ENCODE measurements at places on chromosomes 12 and 14. TPM values are rescaled to one million over a fixed set of nuclear protein-coding genes. Genes with fewer than 3 reads are reported as not detected.

CRIP1 gene
- 32.8 TPM for total RNA-seq

MYF5 gene
- not detected for total RNA-seq

GPR135 gene
- total RNA-seq: 4.4 TPM

RNF212B gene
- not detected for total RNA-seq

PAH gene
- total RNA-seq: not detected

CFAP54 gene
- 0.48 TPM for total RNA-seq

STAB2 gene
- under 0.01 TPM for total RNA-seq

KRT75 gene
- total RNA-seq: not detected

GRCh38 chr12:79954037-79954610 is 19.2 kb upstream of the PPP1R12A start:
- no peak for DNase-seq

DNA sequence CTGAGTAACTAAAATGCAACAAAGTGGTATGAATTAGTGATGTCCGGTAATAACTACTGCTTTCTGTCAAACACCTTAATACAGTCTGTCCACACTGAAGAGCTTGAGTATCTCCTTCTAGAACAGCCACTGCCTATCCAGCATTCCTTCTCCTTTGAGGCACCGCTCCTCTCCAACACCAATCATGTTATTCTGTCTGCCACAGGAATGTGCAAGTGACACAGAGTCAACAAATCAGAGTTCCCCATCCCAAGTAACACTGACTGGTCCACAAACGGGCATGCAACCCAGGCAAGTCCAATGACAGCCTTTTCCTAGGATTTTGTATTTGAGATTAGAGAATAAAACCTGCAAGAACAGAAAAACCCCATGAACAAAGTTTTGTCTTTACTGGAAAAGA is 3.8 kb downstream of the GXYLT1 start:
- no peak for DNase-seq

- no peak for DNase-seq
Observed at GRCh38 chr12:107233551-107233950, 140.2 kb upstream of the CRY1 start.

GRCh38 chr12:96335270-96335669 is 65.0 kb downstream of the CDK17 start:
- DNase-seq: no peak

- no peak for DNase-seq
Observed at GRCh38 chr14:83909507-83909906, 1620.4 kb upstream of the FLRT2 start.

DNA sequence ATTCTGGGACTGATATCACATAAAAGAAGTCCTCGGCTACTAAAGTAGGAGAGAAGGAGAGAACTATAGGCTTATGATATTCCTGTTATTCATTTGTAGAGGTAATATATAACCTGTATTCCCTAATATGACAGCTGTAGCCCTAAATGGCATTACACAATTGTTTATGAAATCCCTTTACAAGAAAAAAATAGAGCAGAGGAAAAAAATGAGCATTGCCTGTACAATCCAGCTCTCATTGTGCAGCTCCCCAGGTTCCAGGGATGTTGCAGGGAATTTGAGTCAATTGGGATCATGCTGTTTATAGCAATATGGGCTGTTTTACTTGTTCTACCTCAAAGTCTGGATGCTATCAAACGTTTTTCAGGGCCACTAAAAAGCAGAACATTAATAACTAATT is 173.1 kb downstream of the APAF1 start:
- no peak for DNase-seq

- DNase-seq: peak; percentile 54
Observed at GRCh38 chr12:52235001-52235764, 2.1 kb downstream of the KRT7 start.

DNA sequence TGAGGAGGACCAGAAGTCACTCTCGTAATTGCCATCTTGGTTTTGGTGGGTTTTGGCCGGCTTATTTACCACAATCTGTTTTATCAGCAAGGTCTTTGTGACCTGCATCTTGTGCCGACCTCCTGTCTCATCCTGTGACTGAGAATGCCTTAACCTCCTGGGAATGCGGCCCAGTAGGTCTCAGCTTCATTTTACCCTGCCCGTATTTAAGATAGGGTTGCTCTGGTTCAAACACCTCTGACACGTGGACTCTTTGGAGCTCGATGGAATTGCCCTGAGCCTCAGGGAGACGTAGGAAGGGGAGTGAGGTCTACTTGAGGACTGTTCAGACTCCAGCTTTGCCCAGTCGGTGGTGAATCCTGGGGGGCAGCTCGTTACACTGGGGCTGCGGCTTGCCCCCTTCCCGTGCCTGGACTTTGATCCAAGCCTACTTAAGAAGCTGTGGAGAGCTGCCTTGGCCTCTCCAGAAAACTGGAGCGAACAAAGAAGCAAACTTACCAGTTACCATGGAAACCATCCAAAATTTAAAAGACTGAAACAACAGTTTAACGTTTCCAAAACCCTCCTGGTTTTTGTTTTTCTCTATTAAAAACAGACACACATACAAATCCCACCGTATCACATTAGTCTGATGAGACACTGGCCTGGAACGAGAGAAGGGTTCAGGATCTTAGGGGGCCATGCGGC is 28.0 kb downstream of the CALM1 start:
- DNase-seq: no peak

GRCh38 chr14:38989922-38990546 is 113.0 kb downstream of the SEC23A start:
- no peak for DNase-seq

GRCh38 chr14:31941487-31941886 is 135.6 kb upstream of the ARHGAP5 start:
- no peak for DNase-seq

DNA sequence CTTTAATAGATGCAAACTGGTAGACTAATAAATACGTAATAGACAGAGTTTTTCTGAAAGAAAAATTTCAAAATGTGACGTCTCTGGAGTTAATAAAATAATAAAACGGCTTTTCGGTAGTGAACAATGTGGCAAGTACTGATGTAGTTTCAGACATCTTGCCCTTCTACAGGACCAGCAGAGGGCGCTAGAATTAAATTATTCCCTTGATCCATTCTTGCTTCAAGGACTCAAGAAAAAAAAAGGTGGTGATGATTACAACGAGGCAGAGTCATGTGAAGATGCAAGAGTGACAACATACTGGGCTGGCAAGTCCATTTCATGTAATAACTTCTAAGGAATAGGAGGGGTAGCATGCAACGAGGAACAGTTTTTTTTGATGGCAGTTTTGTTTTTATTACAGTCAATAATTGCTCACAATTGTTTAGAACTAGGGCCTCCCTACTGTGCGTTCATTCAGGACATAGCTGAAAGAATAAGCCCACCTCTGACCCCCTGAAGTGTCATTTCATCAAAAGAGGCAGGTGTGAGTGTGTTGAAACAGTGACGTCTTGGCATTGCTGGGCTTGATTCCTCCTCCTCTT is 101.0 kb upstream of the GZMB start:
- DNase-seq: no peak

DNA sequence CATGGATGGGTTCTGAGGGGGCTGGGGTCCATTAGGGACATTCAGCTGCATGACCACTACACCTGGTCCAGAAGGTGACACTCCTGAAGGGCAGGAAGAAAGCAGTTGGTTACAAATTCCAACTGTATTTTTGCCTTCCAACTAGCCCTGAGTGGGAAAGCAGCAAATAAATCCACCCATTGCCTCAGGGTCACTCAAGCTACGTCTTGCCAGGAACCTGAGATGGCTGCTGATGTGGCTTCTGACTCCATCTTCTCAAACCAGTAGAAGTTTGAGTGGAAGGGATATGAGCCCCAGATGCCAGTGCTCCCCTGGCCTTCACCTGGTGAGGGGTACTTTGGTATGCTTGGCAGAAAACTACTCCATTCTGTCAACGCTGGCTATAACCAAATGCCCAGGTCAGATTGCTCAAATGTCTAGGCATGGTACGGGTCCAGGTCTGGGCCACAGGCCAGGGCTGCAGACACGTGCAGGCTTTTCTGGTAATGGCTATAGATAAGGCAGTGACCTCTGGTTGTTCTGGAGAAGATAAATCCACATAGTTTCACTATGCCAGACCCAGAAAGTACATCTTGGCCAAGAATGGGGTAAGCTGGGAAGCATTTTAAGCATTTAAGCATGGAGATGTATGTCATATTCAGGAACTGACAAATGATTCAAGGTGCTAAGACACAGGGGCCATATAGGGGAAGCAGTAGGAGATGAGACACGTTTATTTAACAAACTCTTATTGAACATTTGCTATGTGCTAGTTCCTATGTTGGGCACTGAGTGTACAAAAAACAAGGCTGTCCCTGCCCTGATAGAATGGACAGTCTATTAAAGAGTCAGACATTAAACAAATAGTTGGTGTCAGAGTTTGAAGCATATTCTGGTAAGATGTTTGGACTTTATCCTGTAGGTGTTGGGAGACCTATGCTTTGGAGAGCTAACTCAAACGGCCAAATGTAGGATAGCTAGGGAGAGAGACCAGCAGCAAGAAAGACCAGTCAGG is 8.3 kb upstream of the STAC3 start:
- DNase-seq: no peak

GRCh38 chr14:104222396-104223036 is 84.1 kb downstream of the KIF26A start:
- no peak for DNase-seq

- no peak for DNase-seq
Observed at GRCh38 chr12:45166056-45166455, 49.8 kb upstream of the ANO6 start.

- DNase-seq: peak; percentile 61
Observed at GRCh38 chr14:68458840-68459469, 333.9 kb downstream of the ZFP36L1 start.

GRCh38 chr12:27198036-27198435 is 46.0 kb upstream of the STK38L start:
- no peak for DNase-seq

DNA sequence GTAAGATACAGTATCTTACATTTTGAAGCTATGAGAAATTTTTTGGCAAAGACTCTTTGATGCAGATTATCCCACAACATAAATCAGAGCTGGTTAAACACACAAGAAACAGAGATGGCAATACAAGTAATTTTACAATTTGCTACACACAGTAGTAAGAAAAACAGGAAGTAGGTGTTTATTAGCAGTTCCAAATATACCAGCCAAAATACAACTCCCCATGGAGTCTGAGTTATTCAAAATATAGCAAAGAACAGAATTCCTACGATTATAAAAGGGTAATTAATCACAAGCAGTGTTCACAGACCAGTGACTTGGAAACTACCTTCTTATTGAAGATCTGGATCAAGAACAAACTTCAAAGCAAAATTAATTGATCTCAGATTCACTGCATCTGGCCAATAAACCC is 83.9 kb downstream of the BMP4 start:
- no peak for DNase-seq

GRCh38 chr12:70748809-70749208 is 111.6 kb upstream of the PTPRB start:
- no peak for DNase-seq

DNA sequence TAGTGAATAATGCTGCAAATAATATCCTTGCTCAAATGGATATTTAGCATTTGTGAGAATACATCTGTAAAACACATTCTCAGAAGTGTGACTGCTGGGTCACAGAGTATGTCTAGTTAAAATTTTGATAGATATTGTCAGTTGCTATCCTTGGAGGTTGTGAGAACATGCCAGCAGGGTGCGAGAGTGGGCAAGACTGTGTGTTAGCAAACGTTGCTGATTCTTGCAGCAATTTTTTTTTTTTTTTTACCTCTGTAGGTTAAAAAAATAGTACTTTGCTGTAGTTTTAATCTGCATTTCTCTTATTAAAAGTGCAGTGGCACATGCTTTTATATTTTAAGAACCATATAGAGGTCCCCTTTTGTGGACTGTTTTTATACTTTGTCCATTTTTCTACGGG is 4.5 kb upstream of the NYNRIN start:
- DNase-seq: no peak

DNA sequence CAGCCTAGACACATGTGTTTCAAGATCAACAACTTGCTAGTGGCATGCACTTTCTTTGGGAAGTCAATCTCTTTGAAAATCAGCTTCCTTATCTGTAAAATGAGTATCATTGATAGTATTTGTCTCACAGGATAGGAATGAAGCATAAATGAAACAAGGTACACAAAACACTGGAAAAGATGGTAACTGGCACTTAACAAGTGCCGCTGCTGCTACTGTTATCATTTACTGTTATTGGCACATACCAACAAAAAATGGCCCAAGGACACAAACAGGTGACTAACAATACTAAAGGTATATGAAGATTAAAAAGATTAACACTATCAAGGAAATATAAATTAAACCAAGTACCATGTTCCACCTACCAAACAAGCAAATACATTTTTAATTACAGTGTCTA is 20.9 kb downstream of the HNRNPC start:
- no peak for DNase-seq
